ENCODE measurements at places on chromosomes 3 and 15.

GRCh38 chr3:174955513-174956016 is 96.4 kb downstream of the NAALADL2 start:
- no peak for DNase-seq

DNA sequence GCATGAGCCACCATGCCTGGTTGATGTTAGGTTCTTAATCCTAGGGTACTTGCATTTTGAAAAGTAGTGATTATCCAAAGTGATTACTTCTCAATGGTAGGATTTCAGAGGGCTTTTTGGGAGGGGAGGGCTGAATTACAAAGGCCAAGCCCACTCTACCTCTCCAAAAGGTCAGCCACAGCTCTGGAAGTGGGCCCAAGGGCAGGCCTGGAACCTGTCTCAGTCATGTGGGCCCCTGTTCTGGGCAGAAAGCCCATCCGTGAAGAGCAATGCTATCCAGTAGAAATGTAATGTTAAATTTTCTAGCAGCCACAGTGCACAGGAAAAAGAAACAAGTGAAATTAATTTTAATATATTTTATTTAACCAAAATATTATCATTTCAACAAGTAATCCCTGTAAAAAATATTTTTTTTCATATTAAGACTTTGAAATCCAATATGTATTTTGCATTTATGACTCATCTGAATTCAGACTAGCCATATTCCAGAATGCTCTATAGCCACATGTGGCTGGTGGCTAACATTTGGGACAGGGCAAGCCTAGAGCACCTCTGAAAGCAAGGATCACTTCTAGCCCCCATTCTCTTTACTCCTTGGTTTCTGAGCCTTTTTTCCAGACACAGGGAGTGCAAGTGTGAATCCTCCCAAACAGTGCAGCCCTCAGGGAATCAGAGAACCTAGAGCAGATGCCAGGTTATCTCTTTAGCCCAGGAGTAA is 16.8 kb downstream of the RFT1 start:
- no peak for DNase-seq

GRCh38 chr3:116032176-116032575 is 408.9 kb downstream of the GAP43 start:
- no peak for DNase-seq

DNA sequence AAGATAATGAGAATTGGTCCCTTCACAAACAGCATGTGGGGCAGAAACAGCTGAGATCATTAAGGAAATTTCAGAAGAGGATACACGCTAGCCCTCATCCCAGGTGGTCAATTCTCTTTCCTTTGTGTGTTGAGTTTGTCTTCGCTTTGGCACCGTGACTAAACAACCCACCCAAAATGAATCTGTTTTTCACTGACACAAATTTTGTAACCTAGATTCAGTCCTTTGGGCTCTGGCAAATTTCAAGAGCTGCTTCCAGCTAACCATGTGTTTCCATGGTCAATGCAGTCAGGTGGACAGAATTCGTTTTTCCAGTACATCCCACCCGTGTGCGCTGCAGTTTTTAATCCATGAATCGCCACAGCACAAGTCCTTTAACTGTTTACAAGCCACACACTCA is 435.4 kb downstream of the WDR72 start:
- no peak for DNase-seq

GRCh38 chr15:41669701-41670100 is 9.5 kb downstream of the MGA start:
- no peak for DNase-seq

DNA sequence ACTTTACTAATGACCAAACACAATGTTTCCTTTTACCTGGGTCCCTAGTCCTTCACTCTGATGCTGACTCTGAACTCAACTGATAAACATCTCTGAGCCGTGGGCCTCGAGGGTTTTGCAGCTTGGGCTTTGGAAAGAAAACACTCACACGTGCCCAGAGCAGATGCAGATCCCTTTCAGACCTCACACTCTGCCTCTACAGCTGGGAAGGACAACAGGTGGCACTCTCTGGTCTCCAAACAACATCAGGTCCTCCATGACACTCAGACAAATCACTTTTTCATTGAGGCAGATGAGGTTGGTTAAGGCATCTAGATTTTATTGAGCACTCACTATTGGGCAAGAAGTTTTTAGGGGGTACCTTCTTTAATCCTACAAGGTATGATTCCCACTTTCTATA is 64.7 kb upstream of the NTRK3 start:
- DNase-seq: no peak

DNA sequence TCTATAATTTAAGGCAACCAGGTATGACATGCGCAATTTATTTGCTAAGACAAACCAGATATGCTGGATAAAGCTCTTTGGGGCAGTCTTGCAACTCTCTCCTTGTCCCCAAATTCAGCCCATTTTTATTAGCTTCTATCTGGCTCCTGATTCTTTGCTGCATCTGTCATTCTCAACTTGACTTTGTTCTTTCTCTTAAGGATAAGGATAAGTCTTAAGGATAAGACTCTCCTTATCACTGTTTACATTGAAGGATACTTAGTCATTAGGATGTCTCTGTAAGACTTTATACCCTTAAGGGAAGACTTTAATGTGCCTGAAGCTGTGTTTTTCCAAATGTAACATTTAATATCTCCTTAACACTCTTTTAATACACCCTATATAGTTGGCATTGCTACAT is 49.2 kb downstream of the ALCAM start:
- no peak for DNase-seq

DNA sequence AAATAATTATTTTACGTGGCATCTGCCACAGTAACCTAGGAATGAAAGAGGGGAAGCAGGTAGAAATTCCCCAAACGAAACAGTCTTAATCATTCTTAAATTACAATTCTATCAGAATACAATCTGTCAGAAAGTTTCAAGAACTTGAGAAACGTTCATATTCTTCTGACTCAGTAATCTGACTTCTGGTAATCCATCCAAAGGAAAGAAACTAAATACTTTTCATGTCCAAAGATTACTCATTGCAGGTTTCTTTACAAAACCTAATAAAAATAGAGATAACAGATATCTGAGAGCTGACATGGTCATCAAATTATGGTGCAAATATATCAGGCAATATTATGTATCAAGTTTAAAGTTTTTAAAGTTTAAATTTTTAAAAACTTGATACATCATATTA is 109.4 kb downstream of the DLG1 start:
- no peak for DNase-seq

DNA sequence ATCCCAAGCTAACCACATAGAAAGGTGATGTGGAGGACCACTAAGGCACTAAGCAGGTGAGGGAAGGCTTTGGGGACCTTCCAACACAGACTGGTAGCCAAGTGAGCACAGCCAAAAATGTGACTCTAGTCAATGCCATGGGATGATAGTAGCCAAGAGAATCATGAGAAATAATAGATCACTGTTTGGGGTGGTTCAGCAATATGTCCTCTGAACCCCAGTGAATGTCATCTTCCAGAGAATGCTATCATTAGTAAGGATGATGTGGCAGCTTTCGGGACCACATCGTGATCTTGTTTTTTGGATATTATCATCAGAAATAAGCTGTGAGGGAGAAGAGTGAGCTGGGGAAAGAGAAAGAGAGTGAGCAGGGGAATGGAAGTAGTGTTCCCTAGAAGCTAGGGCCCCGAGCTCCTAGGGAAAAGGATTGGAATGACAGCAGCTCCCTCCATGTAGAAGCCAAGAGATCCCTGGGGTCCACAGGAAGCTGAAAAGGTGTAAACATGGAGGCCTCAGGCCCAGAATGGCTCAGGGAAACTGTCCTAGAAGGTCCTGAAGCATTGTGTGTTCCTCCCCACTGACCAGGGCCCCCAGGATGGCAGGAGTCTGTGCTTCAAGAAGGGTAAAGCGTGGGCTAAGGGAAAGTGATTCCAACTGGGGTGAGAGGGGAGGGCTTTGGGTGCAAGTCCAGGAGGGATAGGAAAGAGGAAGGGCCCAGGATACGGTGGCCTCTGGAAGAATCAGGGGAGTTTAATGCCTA is 56.6 kb upstream of the KLF13 start:
- DNase-seq: no peak

DNA sequence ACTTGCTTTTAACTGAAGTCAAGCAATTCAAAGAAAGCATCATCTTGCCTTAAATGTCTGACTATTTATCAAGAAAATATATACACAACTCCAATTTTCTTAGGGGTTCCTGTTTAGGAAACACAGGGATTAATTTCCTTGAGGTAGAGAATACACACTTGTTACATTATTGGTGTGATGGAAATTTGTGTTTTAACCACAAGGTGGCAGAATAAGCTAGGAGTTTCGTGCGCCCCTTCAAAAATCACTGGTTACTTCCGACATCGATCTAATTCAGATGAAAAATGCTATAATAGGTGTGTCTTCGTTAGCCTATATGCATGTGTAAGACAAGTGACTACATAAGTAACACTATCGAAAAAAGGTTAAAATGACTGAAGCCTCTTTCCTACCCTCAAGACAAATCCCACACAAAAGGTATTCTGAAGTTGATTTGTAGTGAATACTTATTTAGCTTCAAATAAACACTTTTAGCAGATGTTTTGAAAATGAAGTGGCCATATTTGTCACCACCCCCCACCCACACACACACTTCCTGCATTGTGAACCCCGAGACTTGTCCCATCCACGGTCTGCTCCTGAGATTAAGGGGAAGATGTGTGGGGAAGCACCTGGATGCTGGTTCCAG is 246.5 kb downstream of the ROBO1 start:
- peak; percentile 11 for DNase-seq

GRCh38 chr15:40844696-40845030 is 815 bp downstream of the SPINT1 start:
- DNase-seq: no peak
